ENCODE measurements at places on chromosomes 11 and 22.

DNA sequence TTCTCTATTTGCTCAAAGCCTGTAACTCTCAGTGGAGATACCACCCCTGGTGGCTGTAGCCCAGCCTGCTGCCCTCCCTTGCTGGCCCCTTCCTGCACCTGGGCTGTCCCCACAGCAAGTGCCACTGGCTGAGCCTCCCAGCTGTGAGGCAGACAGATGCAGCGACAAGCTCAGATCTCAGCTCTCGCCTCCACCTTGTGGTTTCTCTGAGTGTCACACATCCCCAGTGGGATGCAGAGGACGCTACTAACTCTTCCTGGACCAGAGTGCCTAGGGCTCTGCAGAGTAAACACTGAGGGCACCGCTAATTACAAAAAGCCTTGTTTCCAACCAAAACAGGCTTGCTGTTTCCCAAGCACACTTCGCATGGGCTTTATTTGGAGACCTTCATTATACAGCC, 8.9 kb downstream of the YPEL1 start:
- no peak for DNase-seq

- DNase-seq = no peak
These were observed 311 bp downstream of the BRD1 start for GRCh38 chr22:49827271-49827852.

DNA sequence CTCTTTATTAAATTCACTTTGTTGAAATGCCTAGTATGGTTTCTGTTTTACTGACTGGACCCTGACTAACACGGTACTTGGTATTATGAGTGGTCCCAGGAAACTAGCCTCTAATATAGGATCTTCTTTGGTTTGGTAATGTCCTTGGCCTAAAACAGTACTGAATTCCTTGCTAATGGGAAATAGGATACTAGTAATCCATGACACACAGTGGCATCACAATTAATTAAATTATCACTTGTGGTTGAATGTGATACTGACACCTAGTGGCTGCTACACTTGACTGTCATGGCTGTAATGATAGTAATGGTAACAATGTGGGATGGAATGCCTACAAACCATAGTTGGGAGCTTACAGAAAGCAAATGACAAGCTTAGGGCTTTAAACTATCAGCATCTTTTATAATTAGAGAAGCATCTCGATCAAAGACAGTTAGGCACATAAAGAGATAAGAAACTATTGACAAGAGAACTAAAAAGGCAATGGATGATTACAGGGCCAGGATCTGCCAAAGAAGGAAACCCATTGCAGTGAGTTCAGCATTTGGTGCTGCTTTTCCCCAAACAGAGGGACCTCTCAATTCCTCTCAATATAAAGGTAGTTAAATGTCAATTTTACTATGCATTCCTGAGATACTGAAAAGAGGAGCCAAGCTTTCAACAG, 8.6 kb downstream of the DNHD1 start:
- no peak for DNase-seq

- no peak for DNase-seq
These were observed 8.3 kb upstream of the FOLR2 start for GRCh38 chr11:72208281-72208680.

Measured in cortex of kidney (tissue), 1 donor.